ENCODE measurements at places on chromosomes 1 and 21.

DNA sequence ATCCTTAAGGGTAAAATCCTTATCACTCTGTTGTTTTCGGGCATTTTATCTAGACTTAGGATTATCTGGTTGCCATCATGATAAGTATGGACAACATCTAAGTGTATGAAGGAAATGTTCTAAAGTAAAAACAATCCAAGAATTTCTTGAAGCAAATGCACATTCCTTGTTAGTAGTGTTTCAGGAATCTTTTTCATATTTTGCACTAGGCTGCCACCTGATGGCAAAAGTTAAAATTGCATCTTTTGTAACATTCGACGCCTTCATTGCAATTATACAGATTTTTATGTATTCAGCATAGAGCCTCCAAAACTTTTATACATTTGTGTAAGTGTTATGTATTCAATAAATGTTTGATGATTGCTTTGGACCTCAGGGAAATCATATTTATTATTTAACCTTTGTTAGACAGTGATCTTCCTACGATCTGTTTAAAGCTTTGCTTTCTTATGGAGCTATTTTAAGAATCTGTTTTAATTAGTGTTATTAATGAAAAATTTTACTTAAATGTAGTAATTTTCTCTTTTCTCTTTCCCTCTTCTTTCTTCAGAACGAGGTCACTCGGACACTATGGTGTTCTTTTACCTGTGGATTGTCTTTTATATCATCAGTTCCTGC is 49.4 kb upstream of the KIAA1614 start:
- peak; percentile 87 for DNase-seq

- DNase-seq: no peak
Observed at GRCh38 chr1:220878191-220879075, 810 bp upstream of the HLX start.

DNA sequence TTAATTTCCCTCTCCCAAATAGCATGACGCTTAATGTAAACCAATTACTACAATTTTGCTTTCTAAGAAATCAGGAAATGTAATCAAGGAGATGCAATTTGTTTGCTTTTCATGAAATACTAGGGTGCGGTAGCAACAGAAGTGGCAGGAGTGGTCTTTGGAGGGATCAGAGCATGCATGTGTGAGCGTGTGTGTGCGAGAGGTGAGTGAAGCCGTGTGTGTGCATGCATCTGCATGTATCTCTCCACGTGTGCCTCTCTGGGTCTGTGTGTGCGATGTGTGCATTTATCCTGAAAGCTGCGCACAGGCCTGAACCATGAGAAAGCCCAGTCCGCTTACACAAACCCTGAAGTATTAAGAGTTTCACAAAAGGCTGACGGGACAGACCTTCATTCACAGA is 249.8 kb upstream of the C1orf174 start:
- no peak for DNase-seq

GRCh38 chr1:10648689-10649516 is 147.5 kb downstream of the CASZ1 start:
- DNase-seq: no peak

GRCh38 chr1:152386940-152387339 is 27.1 kb downstream of the CRNN start:
- no peak for DNase-seq

- no peak for DNase-seq
Observed at GRCh38 chr1:164667600-164667999, 108.6 kb downstream of the PBX1 start.

DNA sequence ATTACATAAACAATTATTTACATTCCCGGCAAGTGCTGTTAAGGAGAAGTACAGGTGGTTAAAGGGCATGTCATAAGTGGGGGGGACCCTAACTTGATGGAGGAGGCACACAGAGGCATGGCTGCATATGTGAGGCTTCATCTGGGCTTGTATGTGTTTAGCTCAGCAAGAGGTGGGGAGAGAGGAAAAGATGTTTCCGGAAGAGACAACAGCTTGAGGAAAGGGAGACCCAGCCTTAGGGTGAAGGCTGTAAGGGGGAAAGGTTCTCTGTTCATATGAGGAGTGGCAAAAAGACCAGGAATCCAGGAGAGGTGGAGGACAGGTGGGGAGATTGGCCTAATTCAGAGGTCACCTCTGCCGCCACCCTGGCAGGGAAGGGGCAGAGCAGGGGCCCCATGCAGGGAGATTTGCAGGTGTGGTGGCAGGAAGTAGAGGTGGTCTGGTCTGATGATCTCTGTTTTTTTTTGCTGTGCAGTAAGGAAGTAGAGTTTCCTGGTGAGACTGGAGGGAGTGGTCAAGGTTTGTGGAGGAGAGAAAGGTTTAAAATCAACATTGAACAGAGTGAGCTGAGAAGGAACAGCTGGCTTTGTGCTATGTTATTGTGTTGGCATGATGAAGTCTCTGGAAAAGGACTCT is 9.0 kb downstream of the TRAF5 start:
- DNase-seq: peak; percentile 17

DNA sequence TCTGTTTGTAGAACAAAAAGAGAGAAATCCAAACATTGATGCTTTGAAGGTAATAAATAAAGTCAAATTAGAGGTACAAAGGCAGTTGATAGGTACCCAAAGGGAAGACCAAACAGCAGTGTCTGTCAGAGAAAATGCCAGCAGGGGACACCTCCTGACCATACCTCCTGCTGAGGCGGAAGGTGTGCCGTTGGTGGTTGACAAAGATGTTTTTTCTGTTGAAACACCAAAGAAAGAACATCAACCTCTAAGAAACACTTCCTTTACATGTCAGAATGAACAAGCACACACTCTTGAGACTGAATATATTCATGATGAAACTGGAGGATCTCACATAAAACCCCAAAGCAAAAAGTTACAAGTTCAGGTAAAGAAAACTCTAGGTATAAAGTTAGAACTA is 128.3 kb downstream of the MACF1 start:
- no peak for DNase-seq
